NCI-H2171 treated with DMSO at 0.1 percent for 48 hours (cell line): ENCODE measurements at places on chromosomes 3 and 15.
A peak's percentile ranks its signal among the peaks of the same experiment; 100 is the strongest.

DNA sequence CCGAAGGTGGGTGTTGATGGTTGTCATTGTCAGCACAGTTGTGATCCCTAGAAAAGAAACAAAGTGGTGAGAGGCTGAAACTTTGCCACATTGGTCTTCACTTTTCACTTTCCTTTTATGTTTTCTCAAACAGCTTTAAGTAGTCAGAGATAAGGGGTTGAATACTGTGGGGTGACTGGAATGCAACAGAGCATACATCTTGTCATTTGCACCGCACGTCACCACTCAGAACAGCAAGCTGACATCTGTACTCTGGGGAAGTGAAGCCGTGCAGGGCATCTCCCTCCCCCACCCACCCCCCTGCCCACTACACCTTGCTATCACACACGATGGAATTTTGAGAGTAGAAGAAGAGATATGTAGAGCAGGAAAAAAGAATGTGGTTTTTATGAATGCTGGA is 211.7 kb downstream of the GABRB3 start:
- DNase-seq: no peak

DNA sequence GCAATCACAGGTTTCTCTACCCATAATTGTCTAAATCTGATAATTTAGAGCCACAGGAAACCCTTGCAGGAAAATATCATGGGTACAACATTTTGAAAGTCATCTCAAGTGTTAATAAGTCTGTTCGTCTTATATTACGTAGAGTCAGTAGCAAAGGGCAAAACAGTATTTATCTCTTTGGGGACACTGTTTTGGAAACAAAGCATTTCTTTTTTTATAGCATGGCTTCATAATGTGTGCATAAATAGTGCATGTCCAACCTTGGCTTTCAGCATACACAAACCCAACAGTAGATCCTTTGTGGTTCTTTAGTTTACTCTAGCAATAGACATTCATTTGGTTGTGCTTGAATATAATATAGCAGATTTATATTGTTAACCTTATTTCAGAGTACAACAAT is 24.0 kb downstream of the ST3GAL6 start:
- DNase-seq: no peak

DNA sequence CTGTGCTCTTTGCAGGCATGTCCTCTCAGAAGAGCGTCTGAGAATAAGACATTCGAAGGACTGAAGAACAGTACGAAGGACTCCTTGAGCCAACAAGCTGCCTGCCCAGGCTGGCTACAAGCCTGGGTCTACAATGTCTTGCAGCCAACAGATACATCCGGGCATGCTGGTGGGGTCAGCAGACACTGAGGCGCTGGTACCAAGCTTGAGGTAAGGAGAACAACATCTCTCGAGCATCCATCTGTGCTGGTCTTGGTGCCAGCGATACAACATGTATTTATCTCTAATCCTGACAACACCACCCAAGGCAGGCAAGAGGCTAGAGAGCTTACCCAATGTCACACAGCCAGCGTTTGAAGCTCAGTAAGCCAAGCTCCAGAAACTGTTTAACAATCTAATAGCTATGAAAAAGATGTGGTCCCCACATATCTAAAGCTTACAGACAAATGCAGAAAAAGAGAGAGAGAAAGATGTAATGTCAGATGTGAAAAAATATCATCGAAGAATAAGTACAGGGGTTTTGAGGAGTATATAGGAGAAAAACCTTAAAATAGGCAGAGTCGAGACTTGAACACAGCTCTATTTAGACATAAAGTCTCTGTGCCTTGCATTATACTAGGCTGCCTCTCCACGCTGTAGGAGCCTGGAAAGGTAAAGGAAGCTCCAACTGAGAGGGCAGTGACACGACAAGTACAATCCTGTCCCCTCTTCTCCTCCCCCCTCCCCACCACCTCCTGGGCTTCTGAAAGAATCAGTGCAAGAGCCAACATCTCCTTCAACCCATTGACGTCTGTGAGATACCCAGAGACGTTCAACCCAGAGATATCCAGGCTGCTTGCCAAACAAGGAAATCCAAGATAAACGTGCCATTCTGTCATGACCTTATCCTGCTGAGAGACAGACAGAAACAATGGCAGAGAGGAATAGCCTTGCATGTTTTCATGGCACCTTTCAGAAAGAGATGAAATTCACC is 39.4 kb downstream of the WWTR1 start:
- DNase-seq: no peak

DNA sequence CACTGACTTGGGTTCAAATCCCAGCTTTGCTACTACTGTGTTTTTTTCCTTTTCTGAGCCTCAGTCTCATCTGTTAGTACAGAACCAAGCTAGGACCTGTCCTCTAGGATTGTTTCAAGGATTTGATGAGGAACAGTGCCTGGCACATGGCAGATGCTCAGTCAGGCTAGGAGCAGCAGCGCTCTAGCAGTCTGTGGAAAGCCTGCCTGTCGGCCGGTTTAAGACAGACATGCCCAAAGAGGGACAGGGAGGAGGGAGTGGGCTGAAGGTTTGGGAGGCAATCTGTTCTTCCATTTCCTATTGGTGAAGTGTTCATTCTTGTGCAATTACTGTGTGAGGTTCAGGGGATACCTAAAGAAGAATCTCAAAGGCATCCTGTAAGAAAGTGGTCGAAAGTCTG is 35.1 kb upstream of the RGMA start:
- DNase-seq: peak; percentile 73

GRCh38 chr3:185347399-185347798 is 15.5 kb upstream of the MAP3K13 start:
- DNase-seq: peak; percentile 16

DNA sequence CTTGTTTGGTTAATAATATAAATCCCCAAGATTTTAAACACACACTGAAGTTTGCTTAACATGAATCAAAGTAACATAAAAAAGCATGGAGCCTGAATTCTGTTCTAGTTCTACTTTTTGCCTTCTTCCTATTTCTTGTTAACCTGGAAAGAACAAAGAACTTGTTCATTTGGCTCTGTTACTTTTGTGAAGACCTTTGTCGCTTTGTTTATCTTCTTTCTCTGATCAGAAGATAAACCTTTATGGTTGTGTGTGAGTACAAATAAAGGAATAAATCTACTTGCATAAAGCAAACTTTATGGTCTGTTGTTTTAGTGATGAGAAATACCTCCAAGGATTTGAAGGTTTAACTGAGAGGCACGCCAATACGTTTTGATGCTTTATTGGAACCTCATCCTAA is 210.1 kb upstream of the SATB1 start:
- no peak for DNase-seq

DNA sequence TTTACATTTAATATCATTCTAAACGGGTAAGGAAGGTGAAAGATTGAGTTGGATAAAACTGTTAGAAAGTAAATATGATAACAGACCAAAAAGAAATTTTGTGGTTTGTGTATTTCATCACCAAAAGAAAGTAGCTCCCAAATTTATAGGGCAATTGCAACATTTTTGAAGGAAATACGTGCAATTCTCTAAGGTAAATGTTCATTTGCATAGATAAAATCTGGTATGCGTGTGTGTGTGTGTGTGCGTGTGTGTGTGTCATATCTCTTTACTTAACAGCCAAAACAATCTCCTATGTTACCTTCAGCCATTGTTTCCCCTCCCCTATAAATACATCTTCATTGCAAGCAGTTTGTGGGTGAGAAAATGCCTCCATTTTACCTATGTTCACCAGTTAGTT is 208.4 kb downstream of the TNIK start:
- no peak for DNase-seq

DNA sequence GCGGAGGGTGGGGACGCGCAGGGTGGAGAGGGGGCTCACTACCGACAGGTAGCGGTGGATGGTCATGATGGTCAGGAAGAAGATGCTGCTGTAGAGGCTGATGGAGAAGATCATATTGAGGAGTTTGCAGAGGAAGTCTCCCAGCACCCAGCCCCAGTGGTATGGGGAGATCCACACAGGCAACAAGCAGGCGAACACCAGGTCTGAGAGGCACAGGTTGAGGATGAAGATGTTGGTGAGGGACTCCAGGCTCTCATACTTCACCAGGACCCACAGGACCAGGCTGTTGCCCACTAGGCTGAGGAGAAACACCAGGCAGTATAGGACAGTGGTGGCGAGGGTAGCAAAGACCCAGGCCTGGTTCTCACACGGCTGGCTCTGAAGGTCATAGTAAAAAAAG is 5.8 kb downstream of the XCR1 start:
- DNase-seq: no peak

GRCh38 chr15:78681281-78682003 is 40.4 kb upstream of the CHRNB4 start:
- DNase-seq: peak; percentile 99

GRCh38 chr3:101667331-101667730 is 9.6 kb downstream of the ZBTB11 start:
- no peak for DNase-seq

DNA sequence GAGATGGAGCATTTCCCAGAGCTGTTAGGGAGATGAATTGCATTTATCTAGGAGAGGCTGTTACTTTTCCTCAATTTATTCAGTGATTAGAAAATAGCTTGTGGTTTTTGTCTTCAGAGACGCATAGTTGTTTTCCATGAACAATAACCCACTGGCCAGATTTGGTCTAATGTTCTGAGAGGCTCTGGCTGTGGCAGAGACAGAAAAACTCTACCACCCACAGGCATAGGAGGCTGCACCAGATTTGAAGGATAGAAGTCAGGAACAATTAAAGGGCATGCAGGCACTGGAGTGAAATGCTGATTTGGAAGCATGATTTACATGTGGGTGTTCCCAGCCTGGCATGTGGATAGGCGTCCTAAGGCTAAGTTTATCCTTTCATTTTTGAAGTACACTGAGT is 143.5 kb downstream of the NFKBIZ start:
- no peak for DNase-seq

DNA sequence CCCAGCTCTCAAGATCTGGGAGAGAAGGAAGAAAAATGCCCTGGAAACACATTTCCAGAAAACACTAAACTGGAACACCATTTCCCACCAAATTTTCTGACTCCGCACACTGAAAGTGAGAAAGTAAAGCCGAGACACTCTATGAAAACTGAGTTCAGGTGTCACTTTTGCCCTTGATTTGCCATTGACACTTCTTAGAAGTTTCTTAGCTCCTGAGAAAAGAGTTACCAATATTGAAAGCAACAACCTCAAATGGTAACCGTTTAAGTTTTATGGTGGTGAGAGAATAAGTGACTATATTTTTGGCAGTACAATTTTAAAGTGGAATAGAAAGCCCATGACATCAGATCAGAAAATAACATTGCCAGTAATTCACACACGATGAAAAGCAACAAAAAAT is 39.0 kb downstream of the CD86 start:
- DNase-seq: no peak

DNA sequence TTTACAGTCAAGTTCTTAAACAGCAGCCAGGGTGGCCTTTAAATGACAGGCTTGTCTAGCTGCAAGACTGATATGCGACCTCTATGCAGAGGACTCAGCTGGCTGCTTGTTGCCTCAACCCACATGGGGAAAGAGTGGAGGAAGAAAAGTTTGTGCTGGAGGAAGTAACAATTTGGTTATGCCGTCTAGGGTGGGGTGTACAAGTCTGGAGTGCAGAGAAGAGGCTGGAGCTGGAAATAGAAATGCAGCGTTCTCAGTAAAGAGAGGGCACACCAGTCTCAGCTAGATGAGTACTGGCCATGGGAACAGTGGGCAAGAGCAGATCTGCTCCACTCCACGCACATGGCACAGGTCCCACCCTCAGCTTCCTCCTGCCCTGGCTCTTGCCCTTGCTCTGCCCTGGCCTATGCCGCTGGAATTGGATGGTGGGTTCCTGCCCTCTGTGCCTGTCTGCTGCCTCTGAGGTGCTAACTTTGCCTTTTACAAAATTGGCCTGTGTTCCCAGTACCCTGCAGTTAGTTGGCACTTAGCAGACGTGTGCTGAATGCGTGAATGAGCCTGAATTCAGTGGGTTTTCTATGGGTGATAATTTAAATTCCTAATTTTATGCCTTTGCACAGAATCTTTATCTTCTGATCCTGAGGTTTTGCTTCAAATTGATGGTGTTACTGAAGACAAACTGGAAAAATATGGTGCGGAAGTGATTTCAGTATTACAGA is 59.7 kb upstream of the FURIN start:
- no peak for DNase-seq

- no peak for DNase-seq
Measured at GRCh38 chr3:12985148-12985547, 88.1 kb downstream of the IQSEC1 start.

DNA sequence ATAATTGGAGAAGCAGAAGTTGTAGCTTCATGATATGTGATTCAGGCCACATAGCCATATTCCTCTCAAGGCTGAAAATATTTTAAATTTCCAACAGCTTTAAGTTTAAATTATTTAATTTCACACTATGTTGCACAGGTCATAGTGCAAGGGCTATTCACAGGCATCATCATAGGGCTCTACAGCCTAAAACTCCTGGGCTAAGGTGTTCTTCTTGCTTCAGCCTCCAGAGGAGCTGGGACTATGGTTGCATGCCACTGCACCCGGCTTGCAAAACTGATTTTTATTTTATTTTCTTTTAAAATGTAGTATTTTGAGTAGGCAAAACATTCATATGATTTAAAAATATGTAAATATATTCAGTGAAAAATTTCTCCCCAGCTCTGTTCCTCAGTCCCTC is 6.0 kb upstream of the CEP97 start:
- no peak for DNase-seq

GRCh38 chr3:188663839-188664238 is 507.9 kb upstream of the TPRG1 start:
- no peak for DNase-seq

DNA sequence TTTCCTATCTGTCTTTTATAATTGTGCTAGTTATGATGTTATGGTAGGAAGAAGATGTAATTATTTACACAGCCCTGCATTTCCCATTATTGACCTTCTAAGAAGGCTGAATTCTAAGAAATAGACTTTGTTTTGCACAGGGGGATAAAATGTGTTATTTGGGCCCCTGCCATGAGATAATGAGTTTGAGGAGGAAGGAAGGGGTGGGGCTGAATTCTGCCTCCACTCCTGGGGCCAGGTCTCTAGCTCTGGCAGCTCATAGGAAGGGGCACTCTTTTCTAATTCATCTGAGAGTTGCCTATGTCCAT is 69.2 kb upstream of the GOLGA8B start:
- no peak for DNase-seq

- DNase-seq: peak; percentile 51
Measured at GRCh38 chr15:39125226-39125625, 455.7 kb upstream of the THBS1 start.

- DNase-seq: peak; percentile 27
Measured at GRCh38 chr3:43998836-43999727, 242.6 kb upstream of the TOPAZ1 start.

GRCh38 chr3:21620511-21621155 is 130.4 kb downstream of the ZNF385D start:
- no peak for DNase-seq

- peak; percentile 45 for DNase-seq
Measured at GRCh38 chr3:195906865-195907683, 1.3 kb downstream of the TNK2 start.

DNA sequence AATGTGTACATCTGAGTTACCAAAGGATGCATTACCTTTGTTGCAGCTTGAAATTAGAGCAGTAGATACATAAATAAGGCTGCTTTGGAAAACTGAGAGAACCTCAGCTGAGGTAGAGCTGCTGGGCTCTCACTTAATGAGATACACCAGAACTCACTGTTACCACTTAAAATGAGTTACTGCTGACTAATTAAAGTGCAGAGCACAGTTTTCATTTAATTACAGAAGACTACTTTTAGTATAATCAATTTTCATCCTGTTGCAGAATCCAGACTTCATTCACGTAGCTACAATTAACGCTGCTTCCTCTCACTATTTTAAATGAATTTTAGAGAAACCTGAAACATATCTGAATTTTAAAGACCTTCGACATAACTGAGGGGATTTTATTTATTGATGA is 169.5 kb downstream of the USP13 start:
- DNase-seq: no peak

- peak; percentile 42 for DNase-seq
Measured at GRCh38 chr3:132265028-132265427, 52.2 kb upstream of the ACP3 start.
